Gastroesophageal sphincter (tissue), 4 donors: ENCODE measurements at places on chromosomes 5 and 9. TPM values are rescaled to one million over a fixed set of nuclear protein-coding genes. Genes with fewer than 3 reads are reported as not detected.

- no peak for ATAC-seq
Measured at GRCh38 chr5:67643536-67643935, 446.9 kb upstream of the CD180 start.

HAVCR2 gene
- 4.7 TPM for total RNA-seq

DNA sequence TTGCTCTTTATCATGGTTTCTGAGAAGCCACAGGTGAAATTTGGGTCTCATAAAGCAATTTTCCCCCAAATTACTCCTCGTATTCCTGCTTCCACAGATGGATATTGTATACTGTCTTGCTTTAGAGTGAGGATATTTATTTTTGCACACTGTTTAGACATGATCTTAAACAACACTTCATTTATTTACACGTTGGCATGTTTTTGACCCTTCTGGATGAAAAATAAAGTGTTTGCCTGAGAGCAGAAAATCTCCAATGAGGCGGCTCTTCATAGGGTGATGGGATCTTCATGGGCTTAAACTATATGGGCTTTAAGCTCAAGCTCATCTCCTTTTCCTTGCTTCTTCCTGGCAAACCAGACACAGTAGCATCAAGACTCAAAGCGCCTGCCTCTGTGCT is 148.4 kb downstream of the MACROH2A1 start:
- no peak for ATAC-seq

RLN2 gene
- not detected for total RNA-seq

FOXD1 gene
- 9.6 TPM for total RNA-seq

GABRA6 gene
- 0.23 TPM for total RNA-seq

DNA sequence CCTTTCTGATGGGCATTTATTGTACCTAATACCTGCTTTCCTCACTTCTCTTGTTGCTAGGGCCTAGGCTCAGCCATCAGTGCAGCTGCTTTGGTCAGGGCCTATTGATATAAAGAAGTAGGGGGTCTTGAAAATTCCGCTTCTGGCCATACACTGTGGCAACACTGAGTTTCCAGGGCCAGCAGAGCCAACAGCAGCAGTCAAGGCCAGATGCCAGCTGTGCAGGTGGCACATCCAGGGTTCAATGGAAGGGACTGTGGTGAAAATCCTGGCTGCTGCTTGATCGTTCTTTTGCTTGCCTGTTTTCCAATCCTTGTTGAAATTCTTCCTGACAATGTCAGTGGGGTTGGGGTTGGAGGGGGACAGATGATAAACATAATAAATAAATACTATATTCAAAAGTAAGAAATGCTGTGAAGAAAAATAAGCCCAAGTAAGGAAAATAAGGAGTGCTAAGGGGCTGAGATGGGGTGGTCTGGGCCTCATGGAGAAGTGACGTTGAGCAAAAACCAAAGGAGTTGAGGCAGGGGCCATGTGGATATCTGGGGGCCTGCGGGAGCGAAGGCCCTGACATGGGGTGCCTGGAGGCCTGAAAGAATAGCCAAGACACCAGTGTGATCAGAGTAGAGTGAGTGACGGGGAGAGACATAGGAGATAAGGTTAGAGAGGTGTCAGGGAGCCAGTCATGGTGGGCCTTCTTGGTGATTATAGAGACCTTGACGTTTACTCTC is 91.0 kb upstream of the ALDH1B1 start:
- no peak for ATAC-seq

GRCh38 chr5:128216285-128216684 is 132.7 kb downstream of the SLC12A2 start:
- ATAC-seq = no peak

DNA sequence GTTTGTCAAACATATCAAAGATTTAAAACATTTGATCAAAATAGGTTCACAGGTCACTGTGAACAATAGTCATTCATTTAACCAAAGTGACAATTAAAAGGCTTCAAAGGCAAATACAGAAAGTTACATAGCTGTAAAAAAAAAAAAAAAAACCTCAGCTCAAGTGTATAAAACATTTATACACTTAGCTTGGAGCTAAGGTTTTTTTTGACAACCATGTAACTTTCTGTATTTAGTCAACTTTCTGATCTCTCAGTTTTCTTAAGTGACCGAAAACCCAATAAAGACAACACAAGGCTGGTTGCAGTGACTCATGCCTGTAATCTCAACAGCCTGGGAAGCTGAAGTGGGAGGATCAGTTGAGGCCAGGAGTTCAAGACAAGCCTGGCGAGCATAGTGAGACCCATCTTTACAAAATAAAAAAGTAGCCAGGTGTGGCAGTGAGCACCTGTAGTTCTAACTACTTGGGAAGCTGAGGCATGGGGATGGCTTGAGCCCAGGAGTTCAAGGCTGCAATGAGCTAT is 16.4 kb upstream of the UBTD2 start:
- no peak for ATAC-seq

- no peak for ATAC-seq
Measured at GRCh38 chr5:159322180-159322579, 8.1 kb downstream of the IL12B start.

- no peak for ATAC-seq
Measured at GRCh38 chr5:12623408-12623807, 719.2 kb upstream of the CTNND2 start.

- no peak for ATAC-seq
Measured at GRCh38 chr9:135705376-135705775, 3.4 kb downstream of the KCNT1 start.

GRCh38 chr5:176561259-176561658 is 12.1 kb downstream of the CDHR2 start:
- no peak for ATAC-seq

LCN9 gene
- not detected for total RNA-seq

PRDM9 gene
- total RNA-seq = not detected

DNA sequence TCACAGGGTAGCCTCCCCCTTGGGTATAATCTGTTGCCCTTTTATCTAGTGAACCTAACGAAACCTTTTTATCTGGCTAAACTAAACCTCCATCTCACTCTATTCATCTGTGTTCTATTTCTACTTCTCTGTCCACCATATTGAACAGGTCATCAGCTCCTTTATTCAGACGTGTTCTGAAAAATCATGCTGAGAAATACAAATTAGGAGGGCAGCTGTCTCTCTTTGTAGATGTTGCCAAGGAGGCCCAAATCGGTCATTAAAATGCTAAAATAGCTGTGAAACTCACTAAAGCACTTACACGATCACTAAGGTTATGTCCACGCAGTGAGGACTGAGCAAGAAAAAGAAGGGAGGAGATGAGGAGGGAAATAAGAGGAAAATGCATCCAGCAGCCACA is 115.6 kb upstream of the RETREG1 start:
- no peak for ATAC-seq

AGXT2 gene
- total RNA-seq = not detected

DNA sequence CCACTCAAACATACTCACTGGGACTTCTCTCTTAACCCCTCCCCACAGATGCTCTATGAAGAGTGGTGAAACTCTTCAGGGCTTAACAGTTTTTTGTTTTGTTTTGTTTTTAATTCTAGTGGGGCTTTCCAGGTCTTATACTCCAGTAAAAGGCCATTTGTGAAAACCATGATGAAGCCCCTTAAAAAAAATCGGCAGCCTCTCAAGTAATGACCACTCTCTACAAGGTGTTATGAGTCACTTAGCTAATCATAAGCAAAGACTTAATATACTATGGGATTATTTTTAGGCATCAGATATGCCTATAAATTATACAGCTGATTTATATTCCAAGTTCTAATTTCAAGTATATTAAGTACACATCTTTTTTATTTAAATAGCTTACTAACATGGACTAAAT is 607.9 kb downstream of the RAB3C start:
- no peak for ATAC-seq

DNA sequence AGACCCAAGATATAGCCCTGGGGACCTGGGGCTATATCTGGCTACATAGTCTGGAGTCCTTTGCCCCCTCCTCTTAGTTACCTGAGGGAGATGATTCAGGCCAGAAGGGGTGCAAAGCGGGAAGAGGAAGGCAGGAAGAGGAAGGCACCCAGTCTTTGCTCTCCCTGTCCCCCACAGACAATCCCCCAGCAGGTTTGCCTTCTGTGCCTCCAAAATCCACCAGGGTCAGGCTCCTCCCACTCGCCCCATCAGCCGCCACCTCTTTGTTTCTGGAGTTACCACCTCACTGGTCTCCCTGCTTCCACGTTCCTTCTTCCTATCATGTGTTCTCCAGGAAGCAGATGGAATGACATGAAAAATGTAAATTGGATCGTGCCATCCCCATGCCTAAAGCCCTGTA is 31.2 kb upstream of the FABP6 start:
- ATAC-seq = no peak

DNA sequence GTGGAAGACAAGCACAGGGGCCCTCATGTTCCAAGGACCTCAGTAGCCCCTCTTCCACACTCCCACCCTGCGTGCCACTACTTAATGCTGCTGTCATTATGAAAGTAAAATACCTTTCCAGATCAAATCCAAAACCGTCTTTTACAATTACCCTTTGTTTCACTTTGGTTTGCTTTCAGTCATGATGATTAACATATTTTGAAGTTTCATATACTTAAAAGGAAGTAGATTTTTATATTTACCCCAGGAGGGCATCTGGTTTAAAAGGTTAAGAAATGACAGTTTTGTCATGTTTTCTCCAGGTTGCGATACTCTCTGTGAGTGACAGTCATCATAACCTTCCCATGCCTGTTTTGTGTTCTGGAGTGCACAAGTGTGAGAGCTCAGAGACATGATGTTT is 13.5 kb upstream of the MAP1B start:
- no peak for ATAC-seq

DNA sequence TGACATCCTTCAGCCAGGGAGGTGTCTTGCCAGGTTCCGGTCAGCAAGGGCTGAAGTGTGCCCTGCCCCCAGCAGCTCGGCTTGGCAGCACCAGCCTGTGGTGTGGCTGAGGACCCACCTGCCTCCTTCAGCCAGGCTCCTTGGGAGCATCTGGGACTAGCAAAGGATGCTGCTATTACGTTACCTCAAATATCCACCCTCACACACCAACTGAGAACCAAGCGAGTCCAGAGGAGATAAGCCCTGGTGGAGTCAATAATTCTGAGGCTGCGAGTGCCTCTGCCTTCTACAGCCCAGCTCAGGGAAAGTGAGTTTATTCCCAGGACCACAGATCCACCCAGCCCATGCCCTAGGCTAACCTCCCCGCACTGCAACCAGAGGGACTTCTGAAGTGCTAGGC is 57.1 kb upstream of the FSTL4 start:
- ATAC-seq = no peak

GRCh38 chr9:71663931-71664459 is 104.3 kb downstream of the CEMIP2 start:
- ATAC-seq = no peak

DNA sequence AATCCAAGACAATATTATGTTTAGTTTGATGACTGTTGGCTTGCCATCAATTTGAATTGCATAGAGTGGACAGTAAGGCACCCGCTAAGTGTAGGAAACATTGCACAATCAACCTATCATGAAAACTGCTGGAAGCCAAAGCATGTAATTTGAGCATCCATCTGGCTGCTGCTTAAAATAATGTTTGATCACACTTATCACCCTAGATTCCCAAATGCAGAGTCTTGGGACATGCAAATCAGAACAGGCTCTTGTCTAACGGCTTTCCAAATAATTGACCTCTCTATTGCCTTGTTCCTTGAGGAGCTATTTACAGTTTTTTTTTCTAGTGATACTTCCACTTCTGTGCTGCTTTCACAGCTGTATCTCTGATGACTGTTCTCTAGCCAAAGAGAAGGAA is 342.1 kb downstream of the PRR16 start:
- no peak for ATAC-seq

- no peak for ATAC-seq
Measured at GRCh38 chr9:27470291-27470856, 53.7 kb upstream of the IFNK start.

DNA sequence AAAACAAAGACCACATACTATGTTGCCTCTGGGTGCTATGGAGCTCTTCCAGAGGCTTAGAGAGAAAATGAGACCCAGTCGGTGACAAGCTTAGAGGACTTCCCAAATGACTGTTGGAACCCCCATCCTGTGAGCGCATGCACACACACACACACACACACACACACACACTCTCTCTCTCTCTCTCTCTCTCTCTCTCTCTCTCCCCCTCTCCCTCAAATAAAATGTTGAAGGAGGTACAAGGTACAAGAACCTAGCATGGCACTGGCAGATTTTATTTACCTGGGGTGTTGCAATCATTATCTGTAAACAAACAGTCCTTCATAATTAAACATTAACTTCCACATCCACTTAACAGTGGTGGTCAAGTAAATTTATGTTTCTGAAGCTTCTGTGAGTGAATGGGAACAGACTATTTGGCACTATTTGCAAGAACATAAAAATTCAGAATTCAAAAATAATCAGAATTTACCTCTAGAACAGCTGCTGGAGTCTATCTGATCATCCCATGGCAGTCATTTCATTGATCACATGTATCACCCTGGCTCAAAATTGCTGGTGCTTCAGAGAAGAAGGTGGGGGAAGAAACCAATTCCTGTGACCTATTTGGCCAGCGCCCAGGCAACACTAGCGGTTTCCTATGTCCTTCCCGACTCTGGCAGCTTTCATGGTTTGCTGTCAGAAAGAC is 24.9 kb downstream of the TRPM3 start:
- no peak for ATAC-seq

GRCh38 chr5:124436294-124436693 is 310.1 kb downstream of the ZNF608 start:
- no peak for ATAC-seq

DNA sequence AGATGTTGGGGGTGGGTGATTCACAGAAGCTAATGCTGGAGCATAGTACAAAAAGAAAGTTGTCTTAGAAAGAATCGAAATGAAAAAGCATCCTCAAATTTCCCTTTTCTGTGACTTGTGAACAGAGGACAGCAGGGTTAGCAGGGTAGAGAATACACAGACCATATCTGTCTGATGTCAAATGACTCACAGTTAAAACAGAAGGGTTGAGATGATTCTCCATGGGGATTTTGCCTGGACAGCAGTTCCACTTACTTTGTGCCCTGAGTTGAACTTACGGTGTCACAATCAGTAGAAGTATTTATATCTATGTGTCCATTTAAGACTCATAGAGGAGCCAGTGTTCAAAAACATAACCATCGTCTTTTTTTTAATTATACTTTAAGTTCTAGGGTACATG is 801.6 kb downstream of the KCTD16 start:
- ATAC-seq = no peak

- no peak for ATAC-seq
Measured at GRCh38 chr9:117377046-117377445, 37.8 kb downstream of the ASTN2 start.

DNA sequence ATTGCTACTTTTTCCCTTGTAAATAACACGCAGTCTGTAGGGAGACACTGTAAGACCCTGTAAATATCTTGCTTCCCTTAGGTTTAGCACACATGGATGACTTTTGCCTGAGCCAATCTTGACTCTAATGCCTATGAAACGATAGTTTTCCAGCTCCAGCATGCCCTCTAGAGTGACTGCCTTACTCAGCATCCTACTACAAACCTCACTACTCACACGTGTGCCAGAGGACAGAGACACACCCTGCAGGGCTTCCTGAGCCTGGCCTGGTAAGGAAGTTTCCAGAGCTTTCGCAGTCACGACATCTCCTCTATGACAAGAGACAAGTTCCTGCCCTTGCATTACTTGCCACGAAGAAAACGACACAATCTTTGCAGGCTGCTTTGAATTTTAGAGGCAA is 138.1 kb downstream of the ATPSCKMT start:
- ATAC-seq = no peak

- ATAC-seq = no peak
Measured at GRCh38 chr5:136030252-136030651, 1.5 kb downstream of the TGFBI start.

- ATAC-seq = no peak
Measured at GRCh38 chr9:128898382-128898781, 16.4 kb downstream of the LRRC8A start.

GRCh38 chr9:1102642-1102970 is 52.4 kb downstream of the DMRT2 start:
- no peak for ATAC-seq

PCDHGB5 gene
- total RNA-seq = 10.4 TPM

- ATAC-seq = no peak
Measured at GRCh38 chr9:123373447-123373923, 17.5 kb downstream of the CRB2 start.
